ENCODE measurements at places on chromosomes 6 and 20. TPM values are rescaled to one million over a fixed set of nuclear protein-coding genes. Genes with fewer than 3 reads are reported as not detected.

DNA sequence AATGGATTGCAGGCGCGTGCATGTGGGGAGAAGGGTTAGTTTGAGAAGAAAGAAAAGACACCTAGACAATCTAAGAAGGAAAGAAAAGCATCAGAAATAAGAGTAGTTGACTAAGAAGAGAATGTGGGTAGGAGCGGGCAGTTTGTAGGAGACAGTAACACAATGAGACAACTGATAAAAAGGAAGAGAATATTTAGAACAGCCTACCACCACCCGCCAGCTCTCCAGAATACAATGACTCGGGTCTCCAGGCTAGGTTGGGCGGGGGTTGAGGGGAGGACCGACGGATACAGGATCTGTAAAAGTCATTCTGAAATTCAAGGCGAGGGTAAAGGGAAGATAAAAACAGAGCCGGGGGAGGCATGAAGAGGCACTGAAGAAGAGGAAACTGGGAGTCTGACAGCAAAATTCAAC is 712 bp downstream of the ABHD16A start:
- DNase-seq: no peak

DNA sequence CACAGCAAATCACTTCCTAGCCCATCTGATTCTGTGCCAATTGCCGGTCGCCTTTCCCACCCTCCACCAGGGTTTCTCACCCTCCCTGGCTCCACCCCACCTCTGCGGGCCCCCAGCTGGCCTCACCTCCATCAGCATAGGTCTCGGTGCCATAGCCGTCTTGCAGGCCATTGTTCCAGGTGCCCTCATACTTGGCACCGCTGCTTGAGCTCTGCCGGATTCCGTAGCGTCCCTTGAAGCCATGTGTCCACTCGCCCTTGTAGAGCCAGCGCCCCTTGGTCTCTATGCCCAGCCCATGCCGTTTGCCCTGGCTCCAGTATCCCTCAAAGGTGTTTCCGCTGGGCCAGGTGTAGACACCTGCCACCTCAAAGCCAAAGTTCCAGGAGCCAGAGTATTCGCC is 787 bp downstream of the JPH2 start:
- no peak for DNase-seq

- no peak for DNase-seq
Measured at GRCh38 chr6:39357998-39358686, 35.6 kb upstream of the KCNK16 start.

DNA sequence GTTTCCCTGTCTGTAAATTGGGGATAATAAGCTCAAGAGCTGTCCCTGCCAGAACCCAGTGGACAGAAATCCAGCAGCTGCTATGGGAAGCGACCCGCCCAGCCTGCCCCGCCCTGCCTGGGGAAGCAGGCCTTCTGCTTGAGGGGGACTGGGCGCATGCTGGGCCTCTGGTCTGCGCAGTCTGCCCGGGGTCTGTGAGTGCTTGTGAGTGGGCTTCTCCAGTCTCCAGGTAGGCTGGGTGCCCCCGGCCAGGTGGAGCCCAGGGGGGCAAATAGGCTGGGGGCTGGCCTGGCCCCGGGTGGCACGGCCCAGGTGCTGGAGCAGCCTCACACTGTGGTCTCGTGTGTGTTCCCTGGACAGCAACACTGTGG is 648 bp upstream of the RBBP8NL start:
- DNase-seq: no peak

- no peak for DNase-seq
Measured at GRCh38 chr20:46746956-46747526, 37.6 kb downstream of the SLC2A10 start.

- no peak for DNase-seq
Measured at GRCh38 chr20:43191143-43191542, 1.4 kb upstream of the PTPRT start.

DNA sequence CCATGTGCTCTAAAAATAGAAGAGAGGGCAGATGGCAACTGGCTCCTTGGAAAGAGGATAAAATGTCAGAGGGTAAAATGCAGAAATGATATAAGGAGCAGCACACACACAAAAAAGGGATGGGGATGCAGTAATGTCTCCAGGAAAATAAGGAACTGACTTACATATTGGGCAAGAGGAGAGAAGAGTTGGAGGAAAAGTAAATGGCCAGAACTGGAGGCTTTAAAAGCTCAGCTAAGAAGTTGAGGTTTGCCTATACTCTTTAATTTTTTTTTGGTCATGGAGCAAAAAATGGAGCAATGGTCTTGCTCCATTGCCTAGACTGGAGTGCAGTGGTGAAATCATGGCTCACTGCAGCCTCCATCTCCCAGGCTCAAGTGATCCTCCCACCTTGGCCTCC is 93.7 kb downstream of the SULF2 start:
- no peak for DNase-seq

DNA sequence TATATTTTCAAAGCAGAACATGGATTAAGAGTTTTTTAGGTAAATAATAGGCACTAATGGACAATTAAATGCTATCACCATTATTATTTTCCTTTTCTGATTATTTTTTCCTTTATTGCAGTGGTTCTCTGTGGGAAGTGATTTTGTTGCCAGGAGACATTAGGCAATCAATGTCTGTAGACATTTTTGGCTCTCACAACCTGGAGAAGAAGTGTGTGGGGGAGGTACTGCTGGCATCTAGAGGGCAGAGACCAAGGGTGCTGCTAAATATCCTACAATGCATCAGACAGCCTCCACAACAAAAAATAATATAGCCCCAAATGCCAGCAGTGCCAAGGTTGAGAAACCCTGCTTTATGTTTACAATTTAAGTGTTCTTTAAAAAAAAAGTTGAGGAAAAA is 8.3 kb downstream of the IFNGR1 start:
- no peak for DNase-seq

GRCh38 chr6:161225681-161226008 is 48.2 kb downstream of the AGPAT4 start:
- DNase-seq: no peak

- no peak for DNase-seq
Measured at GRCh38 chr6:51396583-51396982, 577.9 kb downstream of the TFAP2B start.

GRCh38 chr6:22146931-22147701 is 149.7 kb downstream of the PRL start:
- DNase-seq: no peak

HS3ST5 gene
- total RNA-seq: not detected

MEP1A gene
- not detected for total RNA-seq

ZC3H12D gene
- not detected for total RNA-seq

WFDC8 gene
- total RNA-seq: not detected

NHLRC1 gene
- 3.8 TPM for total RNA-seq

GLP1R gene
- total RNA-seq: not detected
